ENCODE measurements at places on chromosomes 3 and 15. TPM values are rescaled to one million over a fixed set of nuclear protein-coding genes. Genes with fewer than 3 reads are reported as not detected.

The AQR gene
- 35.6 TPM for total RNA-seq

The ANKRD34C gene
- not detected for total RNA-seq

The IRAK2 gene
- total RNA-seq, result 5.0 TPM

The PPM1L gene
- total RNA-seq, result 6.4 TPM

The STAC gene
- 0.10 TPM for total RNA-seq

The FEZF2 gene
- total RNA-seq, result not detected

The CTXND1 gene
- not detected for total RNA-seq

The MOBP gene
- total RNA-seq, result not detected

The GOLGA8O gene
- 3.5 TPM for total RNA-seq

The CASR gene
- not detected for total RNA-seq

The COL6A5 gene
- total RNA-seq, result not detected

The ULK3 gene
- total RNA-seq, result 53.4 TPM

The STX19 gene
- total RNA-seq, result not detected

The SCN11A gene
- 0.13 TPM for total RNA-seq

The IL5RA gene
- total RNA-seq, result 0.73 TPM

The CLRN1 gene
- not detected for total RNA-seq

The DPP8 gene
- 48.1 TPM for total RNA-seq

The GOLGA8J gene
- total RNA-seq, result not detected

The RTP1 gene
- not detected for total RNA-seq

The P2RY14 gene
- 0.73 TPM for total RNA-seq

The CILP gene
- 0.36 TPM for total RNA-seq

The SERPINI2 gene
- 0.41 TPM for total RNA-seq

The LMAN1L gene
- 0.44 TPM for total RNA-seq

The SPTSSB gene
- 0.35 TPM for total RNA-seq

The PLA2G4D gene
- total RNA-seq, result not detected

The CHRM5 gene
- not detected for total RNA-seq

The GOLGA8T gene
- 0.26 TPM for total RNA-seq

The TPRG1 gene
- 15.5 TPM for total RNA-seq

The GOLGA8Q gene
- not detected for total RNA-seq

The UBA7 gene
- 294 TPM for total RNA-seq

The TMEM266 gene
- total RNA-seq, result not detected

The NUP210 gene
- total RNA-seq, result 123 TPM

The SRGAP3 gene
- total RNA-seq, result 1.4 TPM

The GPR176 gene
- total RNA-seq, result 0.15 TPM

The TM6SF1 gene
- total RNA-seq, result 1.0 TPM

The CCDC12 gene
- 72.8 TPM for total RNA-seq

The TMCO5A gene
- total RNA-seq, result not detected

The CTXN2 gene
- total RNA-seq, result not detected

The GP9 gene
- not detected for total RNA-seq

The DGKG gene
- not detected for total RNA-seq

The SHF gene
- total RNA-seq, result 5.6 TPM

The SLITRK3 gene
- not detected for total RNA-seq

The SMAD3 gene
- 159 TPM for total RNA-seq

The HIGD1A gene
- total RNA-seq, result 22.8 TPM

The IL17RB gene
- total RNA-seq, result 1.3 TPM

The TMEM158 gene
- total RNA-seq, result 0.15 TPM

The FBXL22 gene
- 0.75 TPM for total RNA-seq

The ITGB5 gene
- 2.5 TPM for total RNA-seq

The RNU5B-1 gene
- total RNA-seq, result not detected

The MCF2L2 gene
- 5.7 TPM for total RNA-seq

Measured in T-cell (primary cell).